Activated CD8-positive, alpha-beta memory T cell treated with anti-CD3 and anti-CD28 coated beads, Interleukin-2, amount 10 ng/mL, durations not matched to agents 7 days and 5 days (primary cell): ENCODE measurements at places on chromosomes 4 and X.

DNA sequence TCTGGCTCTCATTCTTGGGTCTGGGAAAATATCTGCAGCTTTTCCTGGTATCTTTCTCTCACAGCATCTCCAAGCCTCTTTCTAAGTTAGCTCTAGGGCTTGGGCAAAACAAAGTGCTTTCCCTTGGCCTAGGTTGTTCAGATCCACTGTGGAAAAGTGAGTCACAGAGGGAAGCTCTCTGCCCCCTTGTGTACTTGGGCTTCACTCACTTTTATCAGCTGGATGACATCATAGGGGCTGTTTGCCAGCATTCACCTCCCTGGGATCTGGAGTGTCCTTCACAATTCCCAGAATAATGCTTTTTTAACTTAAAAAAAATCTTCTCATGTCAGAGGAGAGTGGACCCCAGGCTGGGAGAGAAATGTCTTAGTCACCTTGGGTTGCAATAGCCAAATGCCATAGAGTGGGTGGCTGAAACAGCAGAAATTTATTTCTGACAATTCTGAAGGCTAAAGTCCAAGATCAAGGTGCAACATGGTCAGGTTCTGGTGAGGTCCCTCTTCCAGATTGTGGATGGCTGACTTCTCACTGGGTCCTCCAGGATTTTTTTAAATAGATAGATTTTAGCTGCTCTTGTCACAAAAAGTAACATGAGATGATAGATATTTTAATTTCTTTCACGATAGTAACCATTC is 247.8 kb downstream of the SH2D1A start:
- no peak for DNase-seq

GRCh38 chr4:77595364-77595973 is 10.2 kb upstream of the CXCL13 start:
- DNase-seq, result no peak

- no peak for DNase-seq
Measured at GRCh38 chr4:165537028-165537648, 158.3 kb downstream of the CPE start.

DNA sequence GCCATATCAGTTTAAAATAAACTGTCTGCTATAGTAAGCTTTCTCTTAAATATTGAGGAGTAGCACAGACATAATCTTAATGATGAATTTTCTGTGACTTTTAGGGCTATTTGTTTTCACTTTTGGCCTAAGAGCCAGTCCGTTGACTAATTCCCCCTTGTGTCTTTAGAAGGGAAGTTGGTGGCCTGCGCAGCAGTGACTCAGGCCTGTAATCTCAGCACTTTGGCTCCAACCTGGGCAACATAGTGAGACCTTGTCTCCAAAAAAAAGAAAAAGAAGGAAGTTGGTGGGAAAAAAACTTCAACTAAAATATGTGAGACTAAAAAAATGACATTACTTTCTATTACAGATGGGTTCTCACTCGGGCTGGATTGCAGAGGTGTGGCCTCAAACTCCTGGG is 3.4 kb downstream of the NCAPG start:
- no peak for DNase-seq

GRCh38 chrX:69396916-69397315 is 107.2 kb upstream of the NALF2 start:
- DNase-seq, result no peak

GRCh38 chrX:2283111-2283859 is 217.5 kb downstream of the DHRSX start:
- no peak for DNase-seq
